GM04503 (cell line): ENCODE measurements at places on chromosomes 3 and 15.

DNA sequence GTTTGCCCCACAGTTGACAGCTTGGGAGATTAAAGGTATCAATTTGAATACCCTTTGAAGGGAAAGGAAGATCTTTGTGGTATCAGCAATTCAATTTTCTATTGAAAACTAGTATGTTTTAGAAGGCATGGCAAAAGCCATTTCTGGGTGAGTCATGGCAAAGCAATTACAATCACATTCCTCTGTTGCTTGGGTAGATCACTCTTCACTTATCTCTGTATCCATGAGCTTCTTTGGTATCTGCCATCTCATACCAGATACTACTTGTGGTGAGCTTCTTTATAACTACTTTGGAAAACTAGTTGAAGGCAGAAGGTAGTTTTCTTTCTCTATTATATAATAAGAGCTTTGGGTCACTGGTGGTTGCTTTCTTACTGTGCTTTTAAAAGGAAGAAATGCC is 28.3 kb upstream of the LSAMP start:
- DNase-seq = no peak

- peak; percentile 55 for DNase-seq
Observed at GRCh38 chr15:69606921-69607500, 154.4 kb downstream of the RPLP1 start.

DNA sequence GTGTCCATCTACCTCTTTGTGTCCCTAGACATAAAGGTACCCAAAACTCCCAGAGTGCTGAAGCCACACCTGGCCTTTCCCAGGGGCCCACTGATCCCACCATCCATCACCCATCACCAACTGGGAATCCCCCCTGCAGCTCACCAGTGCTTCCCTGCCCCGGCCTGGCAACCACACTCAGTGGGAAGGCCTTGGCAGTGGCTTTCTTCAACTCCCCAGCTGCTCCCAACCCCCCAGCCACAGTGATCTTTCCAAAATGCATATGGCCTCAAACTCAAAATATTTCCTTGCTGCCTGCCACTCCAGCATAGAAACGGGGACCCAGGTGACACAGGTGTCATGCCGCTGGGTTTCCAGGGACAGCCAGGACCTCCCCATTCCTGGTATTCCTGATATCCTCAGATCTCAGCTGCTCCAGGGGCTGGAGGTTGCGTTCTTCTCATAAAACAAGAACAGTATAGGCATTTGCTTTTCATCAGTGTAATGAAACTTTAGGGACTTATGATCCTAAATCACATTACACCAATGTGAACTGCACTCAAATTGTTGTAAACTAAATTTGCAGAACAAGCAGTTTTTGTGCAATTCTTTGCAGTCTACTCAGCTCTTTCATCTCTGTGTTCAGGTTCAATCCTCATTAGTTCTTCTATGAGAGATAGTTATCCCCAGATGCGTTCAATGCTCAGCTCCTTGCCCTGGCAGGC is 1.3 kb downstream of the OCA2 start:
- no peak for DNase-seq

- no peak for DNase-seq
Observed at GRCh38 chr15:100716456-100717085, 114.2 kb downstream of the ASB7 start.

DNA sequence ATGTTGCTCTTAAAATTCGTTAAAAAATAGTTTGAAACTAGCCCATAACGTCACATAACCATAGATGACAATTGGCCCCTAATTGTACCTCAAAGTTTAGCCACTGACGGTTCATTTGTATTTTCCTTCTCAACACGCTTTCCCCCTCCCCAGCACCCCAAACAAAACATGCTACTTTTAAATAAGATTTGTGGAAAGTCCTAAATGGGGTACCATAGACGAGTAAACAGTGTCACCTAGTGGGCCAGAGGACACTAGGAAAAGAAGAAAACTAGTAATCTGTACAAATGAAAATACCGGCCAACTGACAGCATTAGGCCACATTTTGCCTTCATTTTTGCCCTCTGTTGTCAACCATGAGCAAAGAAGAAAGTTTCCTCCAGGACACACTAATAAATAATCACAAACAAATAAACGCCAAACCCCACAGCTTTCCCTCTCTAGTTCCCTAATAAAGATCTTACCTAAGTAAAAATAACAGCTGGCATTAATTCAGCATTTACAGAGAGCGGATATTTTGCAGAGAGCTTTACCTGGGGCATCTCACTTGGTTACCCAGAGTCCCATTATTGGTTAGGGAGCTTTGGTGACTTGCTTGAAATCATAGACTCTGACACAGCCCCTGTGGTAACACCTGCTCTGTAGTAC is 175.1 kb upstream of the ATP11B start:
- DNase-seq = no peak

DNA sequence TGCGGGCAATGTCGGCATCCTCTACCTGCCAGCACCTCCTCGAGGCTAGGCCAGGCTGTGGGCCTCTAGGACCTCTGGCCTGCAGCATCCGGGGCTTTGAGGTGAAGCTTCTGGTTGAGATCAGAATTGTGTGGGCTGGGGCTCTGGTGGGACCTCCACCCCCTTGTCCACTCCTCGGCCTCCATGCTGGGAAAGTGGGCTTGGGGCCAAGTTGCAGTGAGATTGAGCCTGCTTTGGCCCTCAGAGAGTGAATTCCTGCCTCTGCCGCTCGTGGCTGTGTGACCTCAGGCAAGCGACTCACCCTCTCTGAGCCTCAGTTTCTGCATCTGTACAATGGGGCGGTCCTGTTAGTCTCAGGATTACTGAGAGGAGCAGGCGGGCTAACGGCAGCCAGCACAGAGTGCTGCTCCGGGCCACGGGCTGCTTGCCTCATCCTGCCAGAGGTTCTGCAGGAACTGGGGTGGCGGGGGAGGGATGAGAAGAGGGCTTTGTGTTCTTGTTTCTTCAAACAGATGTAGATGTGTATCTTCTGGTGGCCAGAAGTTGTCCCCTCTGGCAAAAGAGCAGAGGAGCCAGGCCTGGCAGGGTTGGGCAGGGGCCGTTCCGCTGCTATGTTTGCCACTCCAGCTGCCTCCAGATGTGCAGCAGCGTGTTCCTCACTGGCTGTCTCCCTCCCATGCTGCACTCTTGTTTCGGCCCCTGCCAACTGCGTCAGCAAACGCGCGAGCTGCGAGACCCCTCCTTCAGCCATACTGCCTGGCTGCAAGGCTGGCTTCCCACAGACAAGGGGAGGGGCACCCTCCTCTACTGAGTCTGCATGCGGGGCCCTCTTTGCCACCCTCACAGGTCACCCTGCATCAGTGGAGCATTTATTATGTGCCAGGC is 33.7 kb downstream of the FBLN2 start:
- no peak for DNase-seq

DNA sequence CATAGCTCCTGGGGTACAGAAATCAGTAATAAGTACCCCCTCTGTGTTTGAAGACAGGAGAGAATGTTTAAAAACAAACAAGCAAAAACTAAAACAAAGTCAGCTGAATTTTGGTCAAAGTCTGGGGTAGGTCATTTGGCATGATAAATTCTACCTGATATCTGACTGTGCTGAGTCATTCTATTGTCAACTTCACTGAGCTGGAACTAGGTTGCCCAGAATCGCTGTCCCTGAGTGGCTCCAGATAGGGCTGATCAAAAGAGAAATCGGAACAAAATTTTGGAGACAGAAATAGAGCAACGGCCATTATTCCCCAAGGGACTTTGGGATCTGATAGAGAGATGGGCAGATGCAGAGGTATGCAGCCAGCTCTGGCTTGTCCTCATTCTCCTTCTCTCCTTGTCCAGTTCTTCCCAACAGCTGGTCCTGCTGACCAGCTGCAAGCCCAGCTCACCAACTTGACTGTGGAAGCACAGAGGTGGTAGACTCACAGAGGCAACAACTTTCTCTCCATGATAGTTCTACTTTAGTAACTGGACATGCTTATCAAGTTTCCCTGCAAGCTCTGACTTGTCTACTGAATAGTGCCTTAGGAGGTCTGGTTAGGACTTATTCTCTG is 57.3 kb upstream of the MYRIP start:
- no peak for DNase-seq

GRCh38 chr3:17260257-17260656 is 375.5 kb downstream of the PLCL2 start:
- no peak for DNase-seq

GRCh38 chr3:28575746-28576613 is 227.4 kb upstream of the AZI2 start:
- DNase-seq = no peak

DNA sequence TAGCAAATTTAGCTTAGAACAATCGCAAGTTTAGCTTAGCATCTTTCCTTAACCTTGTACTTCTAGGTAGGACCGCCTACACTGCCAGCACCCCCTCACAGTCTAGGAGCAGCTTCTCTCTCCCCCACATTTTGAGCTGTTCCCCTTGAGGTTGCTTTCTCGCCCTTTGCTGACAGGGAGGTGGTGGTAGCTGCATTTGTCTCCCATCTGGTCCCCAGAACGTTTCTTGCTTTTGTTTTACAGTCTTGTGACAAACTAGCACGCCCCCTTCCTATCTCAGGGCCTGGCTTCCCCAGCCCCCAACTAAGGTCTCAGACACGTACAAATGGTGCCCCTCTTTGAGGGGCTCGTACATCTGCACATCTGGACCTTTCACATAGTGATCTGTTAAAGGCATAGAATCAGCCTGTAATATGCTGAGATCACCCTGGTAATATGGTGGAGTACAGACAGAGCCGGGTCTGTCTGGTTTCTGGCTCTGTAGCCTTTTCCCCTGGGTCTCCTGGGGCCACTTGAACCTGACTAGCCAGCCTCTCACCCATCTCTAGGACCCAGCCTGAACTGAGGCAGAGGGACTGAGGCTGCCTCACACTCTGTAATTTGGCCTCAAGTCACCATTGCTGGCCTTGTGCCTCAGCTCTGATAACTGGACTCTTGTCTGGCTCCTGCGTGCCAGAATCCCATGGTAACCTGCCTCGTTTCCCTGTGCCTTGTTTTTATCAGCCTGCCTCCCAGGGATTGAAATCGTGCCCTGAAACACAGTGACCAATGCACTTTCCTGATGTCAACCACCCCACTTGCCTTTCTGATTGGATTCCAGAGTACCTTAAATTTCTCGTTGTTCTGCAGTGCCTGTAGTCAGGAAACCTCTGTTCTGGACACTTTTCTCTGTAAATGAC is 27.7 kb downstream of the CRTC3 start:
- DNase-seq = peak; percentile 61

DNA sequence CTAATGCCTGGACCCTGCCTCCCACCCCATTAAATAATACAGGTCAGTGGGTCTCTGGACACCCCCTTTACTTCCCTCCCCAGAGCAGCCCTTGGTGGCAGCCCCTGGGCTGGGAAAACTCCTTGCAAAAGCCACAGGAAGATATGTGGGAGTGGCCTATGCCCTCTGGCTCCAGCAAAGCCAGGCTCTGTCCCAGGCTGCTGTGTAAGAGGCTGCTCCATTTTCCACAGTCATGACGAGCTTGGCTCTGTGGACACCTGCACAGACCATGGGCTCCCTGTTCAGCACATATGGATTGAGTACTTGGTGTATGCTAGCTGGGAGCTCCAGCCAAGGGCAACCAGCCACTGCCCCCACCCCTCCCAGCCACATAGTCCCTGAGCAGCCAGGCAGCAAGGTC is 13.0 kb downstream of the CACNA2D2 start:
- no peak for DNase-seq

GRCh38 chr3:181431748-181432147 is 280.0 kb upstream of the SOX2 start:
- no peak for DNase-seq

- DNase-seq = no peak
Observed at GRCh38 chr3:141400073-141400971, 32.0 kb downstream of the ZBTB38 start.

- DNase-seq = peak; percentile 36
Observed at GRCh38 chr3:125351814-125352456, 23.2 kb downstream of the ZNF148 start.

DNA sequence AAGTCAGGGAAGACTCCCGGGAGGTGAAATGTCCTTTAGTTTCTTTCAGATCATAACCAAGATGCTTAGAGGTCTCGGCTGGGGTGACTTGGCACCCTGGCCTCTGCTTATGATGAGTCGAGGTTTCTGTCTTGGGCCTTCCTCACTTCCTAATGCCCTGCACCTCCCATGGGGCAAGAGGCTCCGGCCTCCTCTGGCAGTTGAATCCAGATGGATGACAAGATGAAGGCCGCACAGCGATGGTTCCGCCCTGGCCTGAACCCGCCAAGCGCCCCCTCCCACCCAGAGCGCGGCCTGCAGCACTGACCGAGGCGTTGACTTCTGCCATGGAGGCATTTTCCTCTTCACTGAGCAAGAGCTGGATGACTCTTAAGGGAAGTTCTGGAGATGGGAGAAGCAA is 31.3 kb downstream of the MUC20 start:
- DNase-seq = no peak

- DNase-seq = peak; percentile 89
Observed at GRCh38 chr3:124780356-124780755, 50.1 kb downstream of the UMPS start.

- DNase-seq = no peak
Observed at GRCh38 chr3:140655678-140656077, 22.2 kb upstream of the TRIM42 start.

DNA sequence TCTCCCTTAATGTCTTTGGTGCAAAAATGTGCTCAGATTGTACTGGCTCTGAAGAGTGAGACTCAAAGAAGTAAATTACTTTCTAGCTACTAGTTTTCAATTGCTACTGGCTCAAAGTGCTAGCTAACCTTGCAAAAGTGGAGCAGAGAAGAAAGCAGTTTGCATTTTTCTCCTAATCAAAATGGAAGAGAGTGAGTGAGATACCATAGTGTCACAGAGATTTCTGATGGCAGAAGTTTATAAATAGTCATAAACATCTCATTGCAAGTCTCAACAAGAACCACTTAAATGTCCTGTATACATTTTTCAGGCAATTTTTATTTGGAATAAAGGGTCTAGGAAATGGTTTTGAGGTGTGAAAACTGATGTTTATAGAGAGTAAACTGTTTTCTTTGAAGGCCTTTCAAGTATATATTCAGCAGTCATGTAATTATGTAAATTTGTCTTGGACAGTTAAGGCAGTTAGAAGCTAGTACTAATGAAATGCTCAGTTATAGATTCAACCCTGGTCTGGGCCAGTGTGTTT is 237.7 kb upstream of the GOLIM4 start:
- DNase-seq = no peak

DNA sequence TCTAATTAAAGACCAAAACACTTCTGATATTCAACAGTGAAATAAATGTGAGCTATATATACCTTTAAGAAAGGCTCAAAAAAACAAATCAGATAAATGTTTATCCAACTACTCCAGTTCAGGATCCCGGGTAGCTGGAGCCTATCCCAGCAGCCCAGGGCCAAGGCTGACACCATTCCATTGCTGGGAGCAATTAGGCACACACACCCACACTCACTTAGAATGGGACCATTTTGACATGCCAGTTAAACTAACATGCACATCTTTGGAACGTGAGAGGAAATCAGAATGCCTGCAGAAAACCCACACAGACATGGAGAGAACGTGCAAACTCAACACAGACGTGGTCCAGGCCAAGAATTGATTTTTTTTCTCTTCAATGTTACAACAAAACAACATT is 30.0 kb upstream of the PLSCR4 start:
- peak; percentile 21 for DNase-seq

DNA sequence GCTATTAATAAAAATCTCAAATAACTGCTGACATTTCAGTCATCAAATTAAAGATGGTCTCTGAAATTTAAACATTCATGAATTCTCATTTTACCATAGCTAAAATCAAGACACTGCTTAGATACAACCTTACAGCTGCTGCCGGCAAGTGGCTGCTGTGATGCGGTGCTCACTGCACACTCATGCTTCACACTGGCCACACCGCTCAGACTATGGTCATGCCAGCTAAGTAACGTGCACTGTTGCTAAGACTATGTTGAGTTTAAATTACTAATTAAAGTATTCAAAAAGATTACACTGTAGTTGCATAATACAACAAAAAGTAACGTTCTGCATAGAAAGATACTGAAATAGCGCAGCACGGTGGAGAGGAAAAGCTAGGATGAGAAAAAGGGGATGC is 12.1 kb downstream of the ATP13A3 start:
- no peak for DNase-seq

GRCh38 chr15:71782422-71783165 is 27.8 kb upstream of the NR2E3 start:
- no peak for DNase-seq
